ENCODE measurements at places on chromosomes 3 and 15.
A peak's percentile ranks its signal among the peaks of the same experiment; 100 is the strongest.

DNA sequence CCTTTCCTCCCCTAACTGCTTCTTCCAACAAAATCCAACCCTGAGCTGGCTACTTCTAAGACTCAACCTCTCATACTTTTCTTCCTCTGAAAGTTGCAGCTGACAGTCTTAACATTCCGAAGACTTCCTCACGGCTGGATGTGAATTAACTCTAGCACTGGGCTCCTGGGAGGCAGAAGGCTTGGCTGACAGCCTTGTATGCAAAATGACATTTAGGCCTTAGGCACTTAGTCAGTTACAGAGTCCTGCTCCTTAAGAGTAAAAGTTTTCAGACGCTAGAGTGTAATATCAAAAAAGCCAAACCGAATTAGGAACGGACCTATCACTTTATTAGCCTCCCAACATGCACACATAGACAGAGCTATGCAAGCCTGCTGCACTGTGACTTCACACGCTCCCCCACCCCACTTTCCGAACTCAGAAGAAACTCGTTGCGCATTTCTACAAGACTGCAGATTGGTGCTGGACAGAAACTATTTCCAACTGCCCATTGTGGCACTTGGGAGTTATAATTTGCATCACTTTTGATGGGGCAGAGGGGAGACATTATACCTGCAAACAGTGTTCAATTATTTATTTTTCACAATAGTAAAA lies 15.5 kb upstream of the ANXA2 start:
- DNase-seq, result no peak

DNA sequence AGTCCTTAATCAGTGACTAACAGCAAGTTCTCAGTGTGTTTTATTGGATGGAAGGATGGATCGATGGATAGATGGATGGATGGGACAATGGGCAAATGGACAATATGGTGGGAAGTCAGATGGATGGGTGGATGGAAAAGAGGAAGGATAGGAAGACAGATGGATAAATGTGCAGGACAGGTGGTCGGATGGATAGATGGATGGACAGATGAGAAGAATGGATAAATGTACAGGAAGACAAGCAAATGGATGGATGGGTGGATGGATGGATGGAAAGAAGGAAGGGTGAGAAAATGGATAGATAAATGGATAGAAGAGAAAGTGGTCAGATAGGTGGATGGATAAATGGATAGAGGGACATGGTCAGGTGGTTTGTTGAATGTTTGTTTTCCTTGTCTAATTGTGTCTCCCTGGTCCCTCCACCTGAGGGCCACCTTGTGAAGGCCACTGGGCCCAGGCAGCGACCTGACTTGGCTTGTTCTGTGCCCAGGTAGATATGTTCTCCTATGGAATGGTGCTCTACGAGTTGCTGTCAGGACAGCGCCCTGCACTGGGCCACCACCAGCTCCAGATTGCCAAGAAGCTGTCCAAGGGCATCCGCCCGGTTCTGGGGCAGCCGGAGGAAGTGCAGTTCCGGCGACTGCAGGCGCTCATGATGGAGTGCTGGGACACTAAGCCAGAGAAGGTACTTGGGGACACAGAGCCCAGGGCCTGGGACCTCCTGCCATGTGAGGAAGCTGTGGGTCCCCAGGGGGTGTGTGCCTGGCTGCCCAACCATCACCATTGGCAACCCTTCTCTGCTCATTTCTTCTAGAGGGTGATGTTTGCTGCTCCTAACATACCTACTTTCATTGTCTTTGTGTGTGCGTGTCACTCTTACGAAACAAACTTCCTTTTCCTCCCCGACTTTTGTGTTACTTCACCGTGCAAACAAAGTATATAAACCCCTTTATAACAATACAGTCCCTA lies 137.5 kb downstream of the LRRK1 start:
- no peak for DNase-seq

DNA sequence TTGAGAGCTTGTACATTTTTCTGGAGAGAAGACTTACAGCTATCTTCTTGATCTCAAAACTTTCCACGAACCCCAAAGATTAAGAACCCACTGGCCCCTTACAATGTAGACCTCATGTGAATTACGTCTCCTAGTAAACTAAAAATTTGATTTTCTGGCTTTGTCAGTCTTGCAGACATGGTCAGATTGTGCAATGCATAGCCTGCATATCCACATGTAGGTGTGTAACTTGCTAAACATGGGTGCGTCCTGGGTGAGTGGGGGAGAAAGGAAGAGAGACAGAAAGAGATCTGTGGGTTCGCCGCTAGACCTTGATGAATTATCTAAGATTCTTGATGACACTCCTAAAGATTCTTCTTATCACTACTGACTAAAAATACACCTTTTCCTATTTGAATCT lies 561.2 kb upstream of the MDFIC2 start:
- no peak for DNase-seq

GRCh38 chr3:127107002-127107401 lies 85.9 kb upstream of the PRR23E start:
- no peak for DNase-seq

GRCh38 chr15:89150762-89151664 lies 62.8 kb downstream of the ABHD2 start:
- peak; percentile 65 for DNase-seq

- no peak for DNase-seq
Measured at GRCh38 chr3:15781637-15782402, 16.0 kb downstream of the ANKRD28 start.

DNA sequence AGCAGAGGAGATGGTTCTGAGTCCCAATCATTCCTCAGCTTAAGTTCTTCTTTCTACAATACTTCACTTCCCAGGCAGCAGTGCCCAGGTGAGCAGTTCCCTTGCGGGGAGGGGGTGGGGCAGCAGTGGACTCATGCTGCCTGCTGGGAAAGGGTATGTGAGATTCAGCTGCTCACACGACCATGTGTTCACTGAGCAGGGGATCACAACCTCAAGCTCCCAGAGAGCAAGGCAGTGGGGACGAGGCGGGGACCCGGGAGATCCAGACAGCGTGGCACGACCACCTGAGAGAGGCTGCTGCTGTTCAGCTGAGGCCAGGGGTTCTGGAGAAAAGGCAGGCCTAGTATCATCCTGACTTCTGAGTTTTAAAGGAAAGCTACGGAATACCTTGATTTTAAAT lies 166.6 kb downstream of the XXYLT1 start:
- no peak for DNase-seq

GRCh38 chr3:73727117-73727821 lies 102.5 kb upstream of the PDZRN3 start:
- peak; percentile 69 for DNase-seq

DNA sequence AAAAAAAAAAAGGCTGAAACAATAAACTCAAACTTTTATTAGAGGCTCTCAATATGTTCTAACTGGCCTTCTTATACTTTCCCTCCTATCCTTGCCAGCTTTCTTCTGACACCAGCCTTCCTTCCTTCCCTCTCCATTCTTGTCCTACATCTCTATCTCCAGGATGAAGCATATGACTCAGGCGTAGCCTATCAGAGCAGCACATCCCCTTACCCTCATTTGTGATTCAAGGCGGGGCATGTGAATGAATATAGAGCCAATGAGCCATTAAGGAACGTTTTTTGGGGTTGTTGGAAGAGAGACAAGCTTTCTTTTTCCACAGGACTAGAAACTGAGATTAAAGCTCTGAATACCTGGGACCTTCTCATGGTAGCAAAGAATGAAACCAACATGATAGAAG lies 25.1 kb upstream of the KCNMB3 start:
- no peak for DNase-seq

DNA sequence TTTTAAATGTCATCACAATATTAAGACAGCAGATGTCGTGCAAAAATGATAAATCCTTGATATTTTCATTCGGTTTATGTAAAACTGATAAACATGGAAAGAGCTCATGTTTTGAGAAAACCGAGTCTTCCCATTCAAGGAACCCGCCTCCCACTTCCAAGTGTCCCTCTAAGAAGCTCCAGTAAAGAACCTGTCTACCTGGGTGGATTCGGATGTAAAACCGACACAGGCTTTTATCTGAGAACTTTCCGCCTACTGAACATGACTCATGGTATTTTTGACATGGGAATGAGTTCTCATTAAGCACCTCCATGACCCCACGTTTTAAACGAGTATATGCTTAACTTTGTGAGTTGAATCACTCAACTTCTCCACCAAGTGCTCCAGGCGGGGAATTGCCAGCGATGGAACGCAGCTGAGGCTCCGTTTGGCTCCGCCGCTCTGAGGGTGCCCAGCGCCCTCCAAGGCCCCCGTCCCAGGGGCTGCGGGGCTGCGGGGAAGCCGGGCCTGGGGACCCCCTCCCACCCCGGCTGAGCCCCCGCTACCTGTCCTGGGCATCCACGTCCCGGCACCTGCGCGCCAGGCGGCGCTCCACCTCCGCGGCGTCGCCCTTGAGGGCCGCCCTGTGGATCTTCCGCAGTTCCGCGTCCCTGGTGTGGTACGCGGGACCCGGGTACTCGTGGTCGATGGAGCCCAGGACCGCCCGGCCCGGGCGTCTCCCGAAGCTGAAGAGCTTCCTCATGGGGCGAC lies 119.9 kb downstream of the LMLN start:
- no peak for DNase-seq

DNA sequence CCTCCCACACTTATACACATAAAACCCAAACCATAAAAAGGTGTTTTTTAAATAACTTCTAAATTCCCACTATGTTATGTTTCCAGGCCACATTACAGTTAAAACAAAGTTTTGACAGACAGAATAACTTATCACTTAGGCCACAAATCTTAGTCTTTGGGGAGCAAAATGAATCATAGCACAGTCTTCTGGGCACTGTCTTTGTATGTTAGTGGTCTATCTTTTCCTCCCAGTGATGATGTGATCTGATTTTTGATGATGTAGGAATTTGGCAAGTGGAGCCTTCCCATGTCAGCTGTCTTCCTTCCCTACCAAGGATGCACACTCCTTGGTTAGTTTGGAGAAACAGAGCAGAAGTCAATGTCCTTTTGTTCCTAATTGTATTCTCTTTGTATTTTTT lies 67.3 kb downstream of the THSD4 start:
- DNase-seq, result no peak

GRCh38 chr3:77303955-77304699 lies 264.2 kb downstream of the ROBO2 start:
- DNase-seq, result no peak

GRCh38 chr3:72938471-72939265 lies 50.8 kb downstream of the GXYLT2 start:
- no peak for DNase-seq

DNA sequence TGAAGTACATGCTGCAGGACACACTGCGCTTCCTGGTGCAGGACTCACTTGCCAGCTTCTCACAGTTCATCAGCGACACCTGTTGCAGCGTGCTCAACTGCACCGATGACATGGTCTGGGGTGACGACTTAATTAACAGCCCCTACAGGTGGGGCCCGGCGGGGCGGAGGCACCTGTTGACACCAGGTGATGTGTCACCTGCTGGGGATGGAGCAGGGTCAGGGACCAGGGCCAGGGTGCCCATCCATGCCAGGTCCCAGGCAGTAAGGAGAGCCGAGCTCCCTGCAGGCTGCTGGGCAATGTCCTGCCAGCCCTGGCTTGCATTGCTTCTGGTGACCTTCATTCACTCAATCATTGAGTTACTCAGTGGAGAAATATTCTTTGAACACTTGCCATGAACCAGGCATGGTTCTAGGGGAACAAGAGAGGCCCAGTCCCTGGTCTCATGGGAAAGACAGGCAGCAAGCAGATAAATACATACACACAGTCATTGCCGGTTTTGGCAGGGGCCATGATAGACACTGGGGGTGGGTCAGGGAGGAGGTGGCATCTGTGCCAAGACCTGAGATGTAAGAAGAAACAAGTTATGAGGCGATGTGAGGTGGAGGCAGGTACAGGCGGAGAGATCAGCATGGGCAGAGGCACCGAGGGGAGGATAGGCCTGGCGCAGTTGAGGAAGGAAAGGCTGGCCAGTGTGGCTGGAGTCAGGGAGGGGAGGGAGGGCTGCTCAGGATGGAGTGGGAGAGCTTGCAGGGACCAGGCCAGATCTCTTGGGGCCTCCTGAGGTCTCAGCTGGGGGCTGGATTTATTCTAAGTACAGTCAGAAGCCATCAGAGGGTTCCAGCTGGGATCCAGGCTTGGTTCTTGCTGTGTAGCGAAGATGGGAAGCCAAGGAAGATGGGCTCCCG lies 30.8 kb downstream of the DNAH1 start:
- no peak for DNase-seq

DNA sequence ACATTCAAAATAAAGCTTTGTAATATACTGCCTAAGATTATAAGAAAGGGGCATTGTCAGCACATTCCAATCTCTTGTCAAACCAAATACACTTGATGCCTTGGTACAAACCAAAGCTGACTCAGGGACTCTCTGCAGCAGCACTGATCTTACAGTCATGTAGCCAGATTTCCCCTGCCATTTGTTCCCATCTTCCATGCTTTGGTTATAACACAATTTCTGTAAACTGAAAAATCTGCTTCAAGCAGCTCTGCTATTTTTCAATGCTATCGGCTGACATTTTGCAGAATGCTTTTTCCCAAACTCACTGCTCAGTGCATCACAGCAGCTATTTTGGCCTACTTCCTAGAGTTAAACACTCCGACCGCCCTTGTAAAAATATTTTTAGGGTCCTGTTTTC lies 18.2 kb downstream of the PLOD2 start:
- DNase-seq, result peak; percentile 92

- no peak for DNase-seq
Measured at GRCh38 chr15:62291262-62291661, 126.2 kb upstream of the C2CD4B start.

GRCh38 chr3:46442576-46443530 lies 21.9 kb downstream of the LTF start:
- peak; percentile 28 for DNase-seq

DNA sequence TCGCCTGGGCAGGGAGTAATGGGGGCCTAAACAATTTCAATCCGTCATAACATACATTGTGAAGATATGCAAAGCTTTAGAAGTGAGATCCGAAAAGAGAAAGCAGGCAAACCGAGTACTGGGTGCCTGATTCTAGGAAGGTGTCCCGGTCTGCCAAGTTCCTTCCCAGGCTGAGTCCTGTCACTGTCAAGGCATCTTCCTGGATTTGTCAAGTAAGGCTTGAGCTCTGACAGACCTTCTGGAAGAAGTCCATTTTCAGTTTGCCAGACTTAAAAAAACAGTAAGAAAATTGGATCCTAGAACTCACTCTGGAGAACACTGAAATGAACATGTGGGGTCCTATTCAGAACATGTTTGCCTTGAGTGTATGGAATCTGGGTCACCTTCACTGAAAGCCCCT lies 253.9 kb downstream of the RORA start:
- no peak for DNase-seq

- peak; percentile 47 for DNase-seq
Measured at GRCh38 chr3:194468086-194468485, 18.7 kb downstream of the ATP13A3 start.

GRCh38 chr3:124707656-124708062 lies 22.6 kb upstream of the UMPS start:
- DNase-seq, result peak; percentile 98

GRCh38 chr3:177190756-177191681 lies 6.3 kb downstream of the TBL1XR1 start:
- no peak for DNase-seq

GRCh38 chr3:110383356-110383755 lies 688.3 kb upstream of the NECTIN3 start:
- DNase-seq, result no peak

GRCh38 chr15:32683906-32684584 lies 33.8 kb upstream of the GREM1 start:
- no peak for DNase-seq
